ENCODE measurements at places on chromosomes 1 and 21.

DNA sequence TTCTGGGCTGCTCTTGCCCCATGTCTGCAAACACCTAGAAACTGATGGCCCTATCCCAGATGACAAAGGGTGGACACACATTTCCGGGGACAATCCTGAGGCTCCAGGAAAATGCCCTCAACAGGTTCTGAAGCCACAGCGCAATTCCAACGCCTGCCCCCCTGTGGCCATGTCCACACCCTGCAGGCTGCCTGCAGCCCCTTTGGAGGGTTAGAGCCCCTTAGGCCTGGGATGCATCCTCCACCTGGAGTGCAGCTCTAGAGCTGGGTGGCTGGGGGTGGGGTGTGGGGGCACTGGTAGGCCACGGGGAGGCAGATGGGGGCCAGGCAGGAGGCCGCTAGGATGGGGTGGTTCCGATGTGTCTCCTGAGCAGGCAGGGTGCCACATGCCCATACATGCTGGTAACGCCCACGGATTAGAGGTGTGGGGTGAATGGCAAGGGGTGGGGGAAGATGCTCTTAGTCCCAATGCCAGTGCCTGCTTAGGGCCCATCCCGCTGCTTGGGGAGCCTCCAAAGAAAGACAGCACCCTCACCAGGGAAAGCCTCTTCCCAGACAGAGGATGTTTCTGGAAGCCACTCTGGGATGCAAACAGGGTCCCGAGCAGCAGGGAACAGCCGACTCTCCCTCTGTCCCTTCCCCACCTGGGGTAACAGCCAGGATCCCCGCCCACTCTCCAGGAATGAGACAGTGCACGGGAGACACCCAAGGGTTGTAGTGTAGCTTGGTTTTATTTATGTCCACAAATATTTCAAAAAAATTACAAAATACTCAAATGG lies 34.0 kb downstream of the SLC45A1 start:
- DNase-seq = peak; percentile 40

DNA sequence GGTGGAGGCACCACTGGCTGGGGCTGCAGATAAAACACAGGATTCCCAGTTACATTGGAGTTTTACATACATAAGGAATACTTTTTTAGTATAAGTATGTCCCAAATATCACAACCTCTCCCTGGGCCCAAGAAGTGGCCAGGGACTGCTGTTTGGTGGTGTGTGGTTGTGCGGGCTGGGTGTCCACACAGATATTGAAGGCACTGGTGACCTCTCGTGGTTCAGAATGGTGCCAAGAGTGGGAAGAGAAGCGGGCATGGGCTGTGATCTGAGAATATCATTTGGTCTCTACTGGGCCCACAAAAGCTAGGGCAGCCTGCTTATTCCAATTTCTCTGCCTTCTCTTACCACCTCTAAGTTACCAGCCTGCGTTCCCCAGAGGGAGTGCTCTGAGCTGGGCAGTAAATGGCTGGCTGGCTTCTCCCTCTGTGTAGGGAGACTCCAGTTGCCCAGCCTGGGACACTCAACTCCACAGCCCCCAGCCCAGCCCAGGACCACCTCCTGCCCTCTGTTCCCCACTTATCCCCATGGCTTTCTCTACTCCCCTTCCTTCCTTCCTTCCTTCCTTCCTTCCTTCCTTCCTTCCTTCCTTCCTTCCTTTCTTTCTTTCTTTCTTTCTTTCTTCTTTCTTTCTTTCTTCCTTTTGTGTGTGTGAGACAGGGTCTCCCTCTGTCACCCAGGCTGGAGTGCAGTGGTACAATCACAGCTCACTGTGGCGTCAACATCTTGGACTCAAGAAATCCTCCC lies 42.8 kb upstream of the RD3 start:
- no peak for DNase-seq

- peak; percentile 16 for DNase-seq
Measured at GRCh38 chr1:59220356-59220755, 76.5 kb upstream of the FGGY start.

- no peak for DNase-seq
Measured at GRCh38 chr1:34470401-34470800, 284.4 kb upstream of the GJB5 start.

DNA sequence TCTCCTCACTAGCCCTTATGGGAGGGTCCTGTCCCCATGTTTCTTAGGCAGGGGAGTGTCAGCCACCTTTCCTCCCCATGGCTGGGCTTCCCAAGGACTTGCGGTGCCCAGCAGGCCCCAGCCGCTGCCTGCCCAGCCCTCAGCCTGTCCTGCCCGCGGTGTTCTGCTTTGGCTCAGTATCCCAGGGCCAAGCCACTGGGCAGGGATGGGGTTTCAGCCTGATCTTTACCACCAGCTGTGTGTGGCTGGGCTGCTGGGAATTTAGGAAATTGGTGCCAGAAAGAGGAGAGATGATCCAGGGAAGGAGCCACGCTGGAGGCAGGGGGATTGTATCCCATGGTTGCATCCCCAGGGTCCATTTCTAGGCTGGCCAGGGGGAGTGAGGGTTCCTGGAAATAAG lies 6.9 kb upstream of the IGFN1 start:
- no peak for DNase-seq

DNA sequence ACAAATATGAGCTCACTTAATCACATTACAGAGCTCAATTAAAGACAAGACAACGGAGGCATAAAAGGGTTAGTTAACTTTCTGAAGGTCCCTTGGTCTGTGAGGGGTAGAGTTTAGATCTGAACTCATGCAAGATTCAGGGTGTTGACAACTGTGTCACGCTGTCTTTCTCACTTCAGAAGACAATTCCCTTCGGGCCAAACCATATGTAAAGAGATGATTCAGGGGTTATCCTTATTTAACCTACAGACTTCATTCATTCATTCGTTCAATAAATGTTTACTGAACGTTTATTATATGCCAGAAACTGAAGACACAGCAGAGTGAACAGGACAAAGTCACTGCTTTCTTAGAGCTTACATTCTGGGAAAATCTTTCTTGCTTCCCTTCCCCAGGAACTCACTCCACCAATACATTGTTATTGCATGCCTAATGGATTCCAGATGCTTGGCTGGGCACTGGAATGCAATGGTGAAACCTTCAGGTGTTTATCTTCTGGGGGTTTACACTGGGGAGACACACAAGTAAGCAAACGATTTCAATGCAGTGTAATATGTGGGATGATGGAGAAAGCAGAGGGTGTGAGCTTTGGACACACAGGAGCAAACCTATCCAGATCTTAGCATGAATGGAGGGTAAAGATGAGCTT lies 6.4 kb downstream of the XCL1 start:
- DNase-seq = no peak

DNA sequence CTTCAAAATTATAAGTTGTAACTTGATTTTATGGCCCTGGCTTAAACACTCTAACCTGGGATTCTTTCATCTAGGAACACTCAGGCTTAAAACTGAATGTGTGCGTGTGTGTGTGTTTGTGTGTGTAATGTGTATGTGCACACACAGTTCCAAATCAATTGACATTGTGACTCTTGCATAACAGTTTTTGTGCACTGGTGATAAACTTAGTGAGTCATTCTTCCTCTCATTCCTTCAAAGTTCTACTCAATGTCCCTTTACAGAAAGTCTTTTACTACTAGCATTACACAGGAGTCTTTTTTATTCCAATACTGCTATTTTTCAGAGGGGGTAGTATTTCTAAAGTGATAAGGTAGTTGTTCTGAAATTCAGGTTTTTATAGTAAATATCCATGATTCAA lies 943.6 kb downstream of the KCNT2 start:
- no peak for DNase-seq

DNA sequence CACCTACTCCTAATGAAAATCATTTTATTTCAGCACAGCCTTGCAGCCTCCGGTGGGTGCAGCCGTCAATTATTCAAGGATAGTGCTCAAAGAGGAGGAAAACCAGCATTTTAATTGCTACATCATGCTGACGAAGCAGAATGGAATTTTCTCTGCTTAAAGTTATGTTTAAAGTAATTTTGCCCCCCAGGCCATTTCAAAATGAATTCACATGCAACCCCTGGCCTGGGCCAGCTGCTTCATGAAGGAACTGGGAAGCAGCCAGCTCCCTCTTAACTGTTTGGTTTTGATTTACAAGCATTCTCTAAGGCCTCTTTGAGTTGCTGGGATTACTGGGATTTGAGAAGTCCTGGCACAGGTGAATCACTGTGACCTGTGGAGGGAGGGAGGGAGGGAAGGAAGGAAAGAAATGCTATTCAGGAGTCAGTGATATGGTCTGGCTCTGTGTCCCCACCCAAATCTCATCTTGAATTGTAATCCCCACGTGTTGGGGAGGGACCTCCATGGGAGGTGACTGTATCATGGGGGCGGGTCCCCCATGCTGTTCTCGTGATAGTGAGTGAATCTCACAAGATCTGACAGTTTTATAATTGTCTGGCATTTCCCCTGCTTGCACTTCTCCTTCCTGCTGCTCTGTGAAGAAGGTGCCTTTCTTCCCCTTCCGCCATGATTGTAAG lies 66.0 kb downstream of the PGBD5 start:
- no peak for DNase-seq

DNA sequence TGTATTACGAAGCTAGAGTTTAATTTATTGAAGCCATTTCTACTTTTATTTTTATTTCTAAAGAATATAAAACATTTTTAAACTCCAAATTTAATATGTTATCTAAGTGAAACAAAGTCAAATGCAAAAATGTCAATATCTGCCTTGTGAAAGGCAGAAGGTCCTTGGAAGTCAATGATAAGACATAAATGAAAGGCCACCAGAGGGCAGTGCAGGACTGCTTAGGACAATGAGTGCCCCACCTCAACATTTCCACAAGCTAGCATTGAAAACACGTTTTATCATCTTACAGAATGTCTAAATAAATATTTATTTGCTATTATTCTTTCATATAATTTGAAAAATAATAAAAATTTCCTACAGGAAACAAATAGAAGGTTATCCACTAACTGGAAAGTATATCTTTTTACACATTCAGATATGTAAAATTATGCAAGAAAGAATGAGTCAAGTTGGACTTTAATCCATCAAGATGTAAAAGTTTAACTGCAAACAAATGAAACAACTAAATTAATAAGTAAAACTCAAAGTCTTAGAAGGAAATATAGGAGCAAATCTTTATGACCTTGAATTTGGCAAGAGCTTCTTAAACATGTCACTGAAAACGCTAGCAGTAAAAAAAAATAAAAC lies 140.1 kb upstream of the FMN2 start:
- peak; percentile 93 for DNase-seq

GRCh38 chr1:160243767-160244166 lies 18.6 kb downstream of the DCAF8 start:
- no peak for DNase-seq

- DNase-seq = no peak
Measured at GRCh38 chr1:155971910-155972809, 6.2 kb downstream of the ARHGEF2 start.

DNA sequence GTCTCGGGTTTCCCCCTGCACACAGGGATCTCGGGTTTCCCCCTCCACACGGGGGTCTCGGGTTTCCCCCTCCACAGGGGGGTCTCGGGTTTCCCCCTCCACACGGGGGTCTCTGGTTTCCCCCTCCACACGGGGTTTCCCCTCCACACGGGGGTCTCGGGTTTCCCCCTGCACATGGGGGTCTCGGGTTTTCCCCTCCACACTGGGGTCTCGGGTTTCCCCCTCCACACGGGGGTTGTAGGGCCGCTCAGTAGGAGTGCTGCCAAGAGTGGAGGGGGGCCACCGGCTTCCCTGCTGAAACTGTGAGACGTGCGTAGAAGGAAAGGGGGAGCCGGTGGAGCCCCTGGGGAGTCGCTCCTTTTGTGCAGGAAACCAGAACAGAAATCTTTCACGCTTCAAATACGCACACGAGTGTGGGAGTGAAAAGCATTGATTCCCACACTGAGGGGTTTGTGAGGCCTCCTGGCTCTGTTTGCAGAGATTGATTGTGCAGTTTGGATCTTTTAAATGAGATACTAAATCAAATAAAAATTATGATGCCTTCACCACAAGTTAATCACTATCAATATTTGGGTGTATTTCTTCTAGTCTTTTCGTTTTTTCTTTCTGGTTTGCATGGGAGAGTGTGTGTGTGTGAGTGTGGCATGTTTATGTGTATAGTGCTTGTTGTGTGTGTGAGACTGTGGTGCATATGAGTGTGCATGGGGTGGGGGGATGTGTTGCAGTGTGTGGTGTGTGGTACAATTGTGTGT lies 54.3 kb upstream of the TRAPPC10 start:
- DNase-seq = no peak

DNA sequence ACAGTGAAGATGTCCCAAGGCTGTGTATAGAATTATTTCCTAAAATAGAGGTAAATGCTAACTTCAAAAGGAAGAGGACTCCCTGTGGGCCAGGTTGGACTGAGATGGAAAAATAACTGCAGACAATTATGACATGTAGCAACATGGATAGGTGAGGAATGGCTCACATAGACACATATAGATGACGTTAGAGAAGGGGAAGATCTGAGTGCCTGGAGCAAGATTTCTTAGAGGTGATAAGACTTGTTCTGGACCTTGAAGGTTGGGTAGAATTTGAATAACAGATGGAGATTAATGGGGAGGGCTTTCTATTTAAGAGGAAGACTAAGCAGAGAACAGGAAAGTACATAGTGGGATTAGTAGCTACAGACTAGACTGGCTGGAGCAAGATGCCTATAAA lies 76.9 kb downstream of the C1orf21 start:
- no peak for DNase-seq

DNA sequence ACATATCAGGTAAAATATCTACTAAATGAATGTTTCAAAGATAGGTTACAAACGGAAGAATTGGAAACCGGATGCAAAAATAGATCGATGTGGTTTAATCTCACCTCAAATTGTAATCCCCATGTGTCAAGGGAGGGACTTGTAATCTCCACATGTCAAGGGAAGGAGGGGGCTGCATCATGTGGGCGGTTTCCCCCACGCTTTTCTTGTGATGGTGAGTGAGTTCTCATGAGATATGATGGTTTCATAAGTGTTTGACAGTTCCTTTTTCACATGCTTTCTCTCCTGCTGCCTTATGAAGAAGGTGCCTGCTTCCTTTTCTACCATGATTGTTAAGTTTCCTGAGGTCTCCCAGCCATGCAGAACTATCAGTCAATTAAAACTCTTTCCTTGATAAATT lies 408.7 kb upstream of the TMPRSS15 start:
- no peak for DNase-seq

GRCh38 chr1:230082211-230082610 lies 15.2 kb downstream of the GALNT2 start:
- no peak for DNase-seq
